Nucleus accumbens (tissue), 56 donors: ENCODE measurements at places on chromosomes 3 and 15.

DNA sequence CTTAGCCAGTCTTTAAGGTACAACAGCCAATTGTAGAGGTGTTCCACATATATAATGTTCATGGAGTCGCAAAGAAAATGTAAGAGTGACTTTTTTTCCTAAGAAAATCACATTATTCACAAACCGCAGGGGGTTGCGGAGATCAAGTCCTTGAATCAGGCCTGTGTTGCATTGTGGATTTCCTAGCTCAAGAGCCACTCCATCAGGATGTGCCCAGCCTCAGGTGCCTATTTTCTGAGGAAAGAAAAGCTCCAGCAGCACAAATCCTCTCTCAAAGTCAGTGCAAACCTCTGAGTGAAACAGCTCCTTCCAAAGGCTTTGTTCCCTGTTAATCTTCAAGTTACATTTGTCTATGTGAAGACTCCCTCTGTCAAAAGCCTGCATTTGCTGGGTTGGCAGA, 349.4 kb downstream of the CLSTN2 start:
- no peak for DNase-seq

GRCh38 chr3:8327739-8328138, 173.9 kb upstream of the LMCD1 start:
- no peak for DNase-seq

GRCh38 chr15:64480891-64481290, 20.5 kb downstream of the ZNF609 start:
- DNase-seq, result no peak

- no peak for DNase-seq
Measured at GRCh38 chr3:66884659-66885058, 113.4 kb upstream of the KBTBD8 start.

- DNase-seq, result no peak
Measured at GRCh38 chr3:143220741-143221140, 101.2 kb downstream of the CHST2 start.

DNA sequence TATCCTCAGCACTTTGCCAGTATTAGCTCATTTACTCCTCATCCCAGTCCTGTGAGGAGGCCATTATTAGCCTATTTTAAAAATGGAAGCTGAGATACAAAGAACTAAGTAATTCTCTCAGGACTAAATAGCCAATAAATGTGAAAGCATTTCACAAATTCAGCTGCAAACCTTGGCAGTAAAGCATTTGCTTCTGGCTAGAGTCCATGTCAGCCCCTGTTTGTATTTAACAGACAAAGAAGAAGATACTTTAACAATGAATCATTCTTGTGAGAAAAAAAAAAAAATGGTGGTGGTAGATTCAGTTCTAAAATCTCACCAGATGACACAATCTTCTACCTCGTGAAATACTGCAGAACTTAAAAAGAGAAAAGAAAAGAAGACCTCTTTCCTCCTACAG, 85.0 kb upstream of the CNTN6 start:
- no peak for DNase-seq

DNA sequence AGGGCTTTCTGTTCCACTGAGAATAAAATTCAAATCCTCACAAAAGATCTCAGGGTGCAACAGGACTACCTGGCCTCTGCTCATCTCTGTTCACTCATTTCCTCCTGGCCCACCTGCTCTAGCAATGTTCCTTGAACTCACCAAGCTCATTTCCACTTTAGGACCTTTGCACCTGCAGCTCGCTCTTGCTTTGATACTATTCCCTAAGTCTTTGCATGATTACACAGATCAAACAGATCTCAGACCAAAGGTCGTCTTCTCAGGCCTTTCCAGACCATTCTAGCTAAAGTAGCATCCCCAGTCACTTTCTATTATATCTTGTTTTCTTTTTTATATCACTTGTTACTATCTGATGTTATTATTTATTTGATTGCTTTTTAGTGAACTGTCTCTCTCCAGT, 54.7 kb downstream of the B3GNT5 start:
- no peak for DNase-seq

- no peak for DNase-seq
Measured at GRCh38 chr3:81251096-81251495, 510.3 kb downstream of the GBE1 start.

DNA sequence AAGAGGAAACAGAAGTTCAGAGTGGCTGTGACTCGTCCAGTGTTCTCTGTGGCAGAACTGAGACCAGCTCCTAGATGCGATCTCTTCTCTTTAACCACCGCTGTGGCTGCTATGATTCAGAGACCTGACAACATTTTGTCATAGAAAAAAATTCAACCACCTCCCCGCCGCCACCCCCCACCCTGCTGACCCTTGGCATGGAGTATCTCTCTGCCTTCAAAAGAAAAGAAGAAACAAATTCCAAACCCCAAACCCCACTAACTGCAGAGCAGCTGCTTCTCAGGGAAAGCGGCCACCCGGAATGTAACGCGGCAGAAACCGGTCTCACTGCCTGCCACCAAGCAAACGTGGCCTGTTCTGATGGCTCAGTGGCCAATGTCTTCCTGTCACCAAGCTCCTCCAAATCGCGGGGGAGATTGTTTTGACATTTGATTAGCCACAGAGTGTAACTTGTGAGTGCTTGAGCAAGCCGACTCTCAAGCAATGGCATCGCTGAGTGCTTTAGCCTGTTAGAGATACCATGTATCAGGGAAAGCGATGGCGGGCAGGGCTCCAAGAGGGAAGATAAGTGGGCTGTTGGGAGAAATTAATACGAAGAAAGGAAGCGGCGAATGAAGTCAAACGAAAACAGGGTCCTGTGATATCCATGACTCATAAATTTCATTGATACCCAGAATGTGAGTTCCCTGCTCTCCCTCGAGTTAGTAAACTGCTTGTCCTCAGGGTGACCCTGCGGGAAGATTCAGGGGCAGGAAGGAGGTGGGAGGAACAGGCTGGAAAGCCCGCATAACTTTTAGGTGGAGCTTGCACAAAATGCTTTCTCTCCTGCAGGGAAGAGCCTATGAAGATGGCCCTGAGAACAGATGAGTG, 44.8 kb upstream of the TLE3 start:
- no peak for DNase-seq

GRCh38 chr3:29854821-29855220, 574.0 kb downstream of the RBMS3 start:
- no peak for DNase-seq

DNA sequence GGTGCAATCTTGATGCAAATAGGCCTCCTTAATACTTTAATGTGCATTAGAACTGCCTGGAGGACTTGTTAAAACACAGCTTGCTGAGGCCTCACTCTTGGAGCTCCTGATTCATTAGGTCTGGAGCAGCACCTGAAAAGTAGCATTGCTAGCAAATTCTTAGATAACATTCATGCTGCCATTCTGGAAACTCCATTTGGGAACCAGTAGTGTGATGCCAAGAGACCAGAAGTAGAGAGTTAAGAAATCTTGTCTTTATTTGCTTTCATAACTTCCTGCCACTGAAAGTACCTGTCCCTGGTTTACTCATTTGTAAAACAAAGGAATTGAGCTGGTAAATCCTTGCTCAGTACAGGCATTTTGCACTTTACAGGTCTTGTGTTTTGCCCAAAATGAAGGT, 72.0 kb downstream of the RAP2B start:
- no peak for DNase-seq

GRCh38 chr3:37819591-37819990, 42.1 kb upstream of the CTDSPL start:
- DNase-seq, result no peak

GRCh38 chr15:54083501-54083900, 105.3 kb downstream of the UNC13C start:
- DNase-seq, result no peak

GRCh38 chr3:128194843-128195242, 41.6 kb downstream of the EEFSEC start:
- no peak for DNase-seq

DNA sequence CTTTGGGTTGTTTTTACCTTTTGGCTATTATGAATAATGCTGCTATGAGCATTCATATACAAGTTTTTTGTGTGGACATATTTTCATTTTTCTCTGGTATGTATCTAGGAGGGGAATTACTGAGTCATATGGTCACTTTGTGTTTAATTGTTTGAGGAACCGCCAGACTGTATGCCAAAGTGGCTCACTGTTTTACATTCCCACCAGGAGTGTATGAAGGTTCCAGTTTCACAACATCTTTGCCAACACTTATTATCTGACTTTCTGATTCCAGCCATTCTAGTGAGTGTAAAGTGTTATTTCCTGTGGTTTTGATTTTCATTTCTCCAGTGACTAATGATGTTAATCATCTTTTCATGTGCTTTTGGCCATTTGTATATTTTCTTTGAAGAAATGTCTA, 51.8 kb downstream of the CMTM7 start:
- DNase-seq, result no peak

- DNase-seq, result no peak
Measured at GRCh38 chr3:23442598-23443383, 239.7 kb downstream of the UBE2E2 start.

- DNase-seq, result no peak
Measured at GRCh38 chr15:29631076-29632070, 190.9 kb downstream of the TJP1 start.

DNA sequence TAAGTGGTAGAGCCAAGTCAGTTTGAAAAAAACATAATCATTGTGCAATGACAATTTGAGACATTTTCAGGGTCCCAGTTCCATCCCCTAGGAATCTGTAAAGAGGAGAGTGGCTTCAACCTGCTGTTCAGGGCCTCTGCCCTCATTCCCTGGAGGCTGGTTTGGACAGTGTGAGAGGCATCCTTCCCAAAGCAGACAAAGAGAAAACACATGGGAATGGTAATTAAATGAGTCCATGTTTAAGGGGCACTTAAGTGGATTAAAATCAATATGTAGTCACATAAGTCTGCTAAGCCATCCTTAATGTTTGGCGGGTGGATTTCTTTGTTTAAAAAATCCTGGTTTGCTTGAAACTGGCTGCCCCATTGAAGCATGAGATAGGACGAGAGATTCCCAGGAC, 146.3 kb upstream of the CTDSPL start:
- DNase-seq, result no peak

GRCh38 chr15:58760385-58761009, 10.6 kb upstream of the MINDY2 start:
- no peak for DNase-seq

GRCh38 chr3:178536211-178537079, at the start of gene KCNMB2:
TSS of gene KCNMB2 (plus strand) at chr3:178536436.
- no peak for DNase-seq

GRCh38 chr3:42120866-42121265, 29.7 kb downstream of the TRAK1 start:
- no peak for DNase-seq

GRCh38 chr15:41417418-41418195, 712 bp downstream of the RTF1 start:
- no peak for DNase-seq

- DNase-seq, result no peak
Measured at GRCh38 chr3:13528217-13528867, 20.6 kb upstream of the FBLN2 start.

DNA sequence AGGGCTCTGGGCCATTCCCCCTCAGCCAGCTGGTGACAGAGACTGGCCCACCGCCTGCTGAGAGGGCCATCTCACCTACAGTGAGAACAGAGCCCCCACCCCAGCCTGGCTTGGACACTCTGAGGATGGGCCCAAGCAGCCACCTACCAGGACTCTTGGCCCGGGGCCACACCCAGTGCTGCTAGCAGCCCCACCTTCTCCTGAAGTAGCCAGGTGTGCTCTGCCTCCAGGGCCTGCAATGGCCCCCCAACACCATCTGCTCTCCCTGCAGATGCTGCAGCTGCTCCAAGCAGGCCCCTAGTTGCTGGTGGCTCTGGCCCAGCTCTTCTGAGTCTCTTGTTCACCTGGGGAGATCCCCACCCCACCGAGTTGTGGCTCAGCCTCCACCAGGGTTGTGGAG, 6.8 kb upstream of the CLK3 start:
- DNase-seq, result no peak

DNA sequence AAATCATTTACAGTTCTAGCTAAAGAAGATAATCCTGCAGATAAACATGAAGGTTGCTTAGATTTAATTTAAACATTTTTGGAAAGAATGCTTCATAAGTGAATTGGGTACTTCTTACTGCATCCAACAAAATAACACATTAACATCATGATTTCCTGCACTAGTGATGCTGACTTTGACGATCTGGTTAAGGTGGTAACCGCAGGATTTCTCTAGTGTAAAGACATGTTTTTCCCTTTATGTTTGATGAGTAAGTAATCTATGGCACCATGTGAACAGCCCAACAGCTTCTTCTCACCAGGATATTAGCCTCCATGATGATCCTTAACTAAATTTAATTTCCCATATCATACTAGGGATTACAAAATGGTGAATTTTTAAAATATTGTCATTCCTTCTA, 14.1 kb downstream of the SPPL2A start:
- DNase-seq, result no peak

DNA sequence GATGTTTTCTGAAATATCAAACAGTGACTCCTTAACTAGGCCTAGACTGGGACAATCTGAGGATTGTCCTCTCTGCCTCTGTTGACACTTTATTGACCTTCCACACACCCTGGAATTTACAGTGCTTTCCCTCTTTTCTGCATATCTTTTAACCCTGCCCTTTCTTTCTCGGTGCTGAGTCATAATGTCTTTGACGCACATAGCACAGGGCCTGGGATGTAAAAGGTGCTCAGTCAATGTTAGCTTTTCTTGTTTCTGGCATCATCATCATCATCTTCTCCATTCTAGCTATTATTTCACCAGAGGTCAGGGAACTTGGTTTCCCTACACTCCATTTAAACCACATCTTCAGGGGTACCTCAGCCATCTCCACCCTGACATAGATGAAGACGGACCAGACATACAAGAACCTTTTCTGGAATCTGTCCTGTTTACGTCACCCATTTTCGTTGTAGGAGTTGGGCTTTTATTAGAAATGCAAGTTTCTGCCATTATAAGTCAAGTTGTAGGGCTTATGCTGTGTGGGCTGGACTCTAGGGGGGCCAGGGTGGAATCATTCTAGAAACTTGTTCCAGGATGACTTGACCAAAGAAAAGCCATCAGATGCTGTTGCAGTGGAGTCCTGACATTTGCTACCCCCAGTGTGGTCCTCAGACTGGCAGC, 46.6 kb downstream of the ZBTB38 start:
- no peak for DNase-seq

DNA sequence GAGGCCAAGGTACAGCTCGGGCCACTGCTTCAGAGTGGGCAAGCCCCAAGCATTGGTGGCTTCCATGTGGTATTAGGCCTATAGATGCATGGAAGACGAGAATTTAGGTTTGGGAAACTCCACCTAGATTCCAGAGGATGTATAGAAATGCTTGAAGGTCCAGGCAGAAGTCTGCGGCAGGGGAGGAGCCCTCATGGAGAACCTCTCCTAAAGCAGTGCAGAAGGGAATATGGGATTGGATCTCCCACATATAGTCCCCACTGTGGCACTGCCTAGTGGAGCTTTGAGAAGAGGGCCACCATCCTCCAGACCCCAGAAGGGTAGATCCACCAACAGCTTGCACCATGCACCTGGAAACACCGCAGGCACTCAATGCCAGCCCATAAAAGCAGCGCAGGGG, 48.1 kb upstream of the XXYLT1 start:
- no peak for DNase-seq

- no peak for DNase-seq
Measured at GRCh38 chr3:100558233-100558632, 51.2 kb upstream of the ADGRG7 start.

GRCh38 chr3:143166376-143166775, 46.8 kb downstream of the CHST2 start:
- no peak for DNase-seq
